ENCODE measurements at places on chromosomes 3 and 15. TPM values are rescaled to one million over a fixed set of nuclear protein-coding genes. Genes with fewer than 3 reads are reported as not detected.

DNA sequence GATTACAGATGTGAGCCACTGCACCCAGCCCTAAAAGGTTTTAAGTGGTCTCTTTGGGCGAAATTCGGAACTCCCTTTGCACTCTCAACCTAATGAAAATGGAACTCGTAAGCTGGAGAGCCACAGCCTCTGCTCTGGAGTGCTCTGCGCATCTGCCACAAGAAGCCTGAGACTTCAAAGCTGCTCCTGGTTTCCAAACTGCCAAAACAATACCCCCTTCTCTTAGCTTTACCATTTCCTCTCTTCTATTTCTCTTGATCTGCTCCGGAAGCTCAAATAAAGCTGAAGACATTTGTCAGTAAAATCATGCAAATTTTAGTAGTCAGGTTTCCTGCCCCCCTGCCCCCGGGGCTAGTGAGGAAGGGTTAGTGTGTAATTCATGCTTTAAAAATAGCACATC, 312.7 kb downstream of the MFSD1 start:
- ATAC-seq = no peak

Gene ANKRD28
- 29.2 TPM for total RNA-seq

Gene PLOD2
- total RNA-seq = 14.5 TPM

Gene GOLGA6L6
- total RNA-seq = not detected

DNA sequence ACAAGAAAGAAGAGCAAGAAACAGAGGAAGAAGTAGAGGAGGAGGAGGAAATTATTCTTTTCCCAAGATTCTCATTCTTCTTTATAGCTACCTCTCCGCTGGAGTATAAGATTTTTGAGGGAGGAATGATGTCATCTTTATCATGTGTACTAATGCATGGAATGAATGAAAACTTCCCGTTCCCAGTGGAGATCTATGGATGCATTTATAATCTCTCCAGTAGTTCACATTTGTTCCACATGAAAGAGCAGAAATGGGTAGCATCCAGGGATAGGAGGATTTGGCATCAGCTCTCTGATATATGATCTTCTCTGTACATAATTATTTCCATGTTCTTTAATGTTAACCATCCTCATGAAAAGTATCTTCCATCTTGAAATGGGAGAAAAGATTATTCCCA, 244.4 kb downstream of the ADAMTSL3 start:
- ATAC-seq = no peak

DNA sequence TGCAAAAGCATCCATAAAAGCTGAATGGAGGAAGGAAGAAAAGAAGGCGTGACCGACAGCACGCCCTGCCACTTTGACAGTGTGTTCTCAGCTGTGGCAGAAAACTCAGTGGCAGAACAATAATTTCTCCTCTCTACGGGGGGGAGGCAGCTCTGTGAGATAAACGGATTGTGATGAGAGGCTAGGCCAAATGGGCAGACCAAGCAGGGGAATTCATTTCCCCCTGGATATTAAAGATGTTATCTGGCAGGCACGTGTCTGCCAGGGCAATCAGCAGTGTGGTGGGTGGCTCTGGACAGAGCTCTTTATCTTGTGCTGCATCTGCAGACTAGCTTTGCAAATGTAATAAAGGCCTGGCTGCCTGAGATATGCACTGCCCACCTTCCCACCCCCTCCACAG, 1.9 kb upstream of the RMDN3 start:
- no peak for ATAC-seq

GRCh38 chr3:194869482-194870169, 183.9 kb downstream of the FAM43A start:
- peak; percentile 41 for ATAC-seq

DNA sequence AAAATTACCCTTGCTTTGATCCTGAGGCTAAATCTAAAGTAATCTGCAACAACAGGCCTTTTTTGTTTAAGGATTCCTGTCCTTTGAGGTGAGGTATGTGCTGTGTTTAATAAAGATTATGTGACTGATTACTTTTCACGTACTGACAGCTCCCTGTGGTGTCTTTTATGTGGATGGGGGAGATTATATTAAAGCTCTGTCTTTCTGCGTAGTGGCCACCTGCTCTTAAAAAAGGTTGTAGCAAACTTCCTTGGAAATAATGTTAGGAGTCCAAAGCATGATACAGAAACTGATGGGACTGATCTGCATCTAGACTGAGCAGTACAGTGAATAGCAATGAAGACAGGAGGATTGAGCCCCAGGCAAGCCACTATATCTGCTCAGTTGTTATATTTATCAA, 453.0 kb upstream of the GOLIM4 start:
- ATAC-seq = no peak

DNA sequence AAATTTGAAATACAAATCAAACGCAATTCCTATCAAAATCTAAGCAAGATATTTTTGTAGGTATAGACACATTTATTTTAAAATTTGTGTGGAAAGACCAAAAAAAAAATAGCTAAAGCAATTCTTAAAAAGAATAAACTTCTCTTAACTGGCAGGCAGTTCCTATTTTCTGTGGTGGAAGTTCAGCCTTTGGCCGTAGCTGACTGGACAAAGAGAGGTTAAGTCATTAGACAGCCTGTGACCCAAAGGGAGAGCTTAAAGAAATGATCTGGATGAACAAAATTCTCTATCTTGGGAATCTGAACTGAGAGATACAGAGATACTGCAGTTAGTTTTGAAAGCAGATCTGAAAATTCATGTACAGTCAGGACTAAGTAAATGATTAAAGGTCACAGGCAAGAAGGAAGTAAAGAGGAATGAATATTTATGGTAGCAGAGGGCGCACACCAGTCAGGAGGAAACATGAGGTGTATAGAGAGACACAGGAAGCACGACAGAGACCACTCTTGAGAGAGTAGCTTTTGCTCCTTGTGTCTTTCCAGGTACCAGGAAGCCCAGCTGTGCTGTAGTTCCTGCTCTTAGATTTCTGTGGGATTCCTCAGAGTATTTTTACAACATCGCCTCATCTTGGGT, 57.5 kb downstream of the TPRG1 start:
- ATAC-seq = no peak

DNA sequence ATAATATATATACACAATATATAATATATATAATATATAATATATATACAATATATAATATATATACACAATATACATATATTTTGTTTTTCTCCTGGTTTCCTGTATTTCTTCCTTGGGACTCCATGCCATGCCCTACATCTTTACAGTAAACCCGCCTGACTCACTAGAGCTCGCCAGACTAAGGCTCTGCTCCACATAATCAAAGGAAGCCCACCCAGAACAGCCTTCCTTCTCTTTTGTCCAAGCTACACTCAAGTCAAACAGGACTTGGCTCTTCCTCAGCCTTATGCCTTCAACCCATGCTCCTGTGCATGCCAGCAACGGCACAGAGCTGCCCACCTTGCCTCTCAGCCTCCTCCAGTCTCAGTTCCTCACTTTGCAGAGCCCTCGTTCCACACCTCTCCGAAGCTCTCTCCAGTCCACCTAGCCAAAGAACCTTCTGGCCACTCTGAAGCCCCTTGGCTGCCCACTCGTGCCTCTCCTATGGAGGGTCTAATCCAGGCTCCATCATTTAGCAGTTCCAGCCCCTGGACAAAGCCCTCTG, 109.1 kb downstream of the RFTN1 start:
- no peak for ATAC-seq

DNA sequence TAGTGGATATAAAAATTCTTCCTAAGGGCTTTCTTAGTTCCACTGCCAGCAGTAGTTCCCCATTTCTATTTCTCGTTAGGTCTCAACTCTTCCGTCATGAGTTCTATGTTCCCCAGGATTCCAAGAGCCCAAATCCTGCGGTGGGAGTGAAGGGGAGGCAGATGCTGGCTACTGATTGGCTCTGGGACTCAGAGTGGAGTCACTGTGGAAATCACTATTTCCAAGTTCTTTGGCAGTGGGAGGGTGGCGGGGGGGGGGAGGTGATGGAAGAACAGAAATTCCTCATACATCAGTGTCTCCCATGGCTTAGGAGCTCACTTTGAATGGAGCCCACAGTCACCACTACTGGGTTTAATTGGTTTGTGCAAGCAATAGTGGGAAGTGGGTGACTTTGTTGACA, 5.6 kb downstream of the CCR1 start:
- ATAC-seq = no peak

Gene C3orf85
- not detected for total RNA-seq

DNA sequence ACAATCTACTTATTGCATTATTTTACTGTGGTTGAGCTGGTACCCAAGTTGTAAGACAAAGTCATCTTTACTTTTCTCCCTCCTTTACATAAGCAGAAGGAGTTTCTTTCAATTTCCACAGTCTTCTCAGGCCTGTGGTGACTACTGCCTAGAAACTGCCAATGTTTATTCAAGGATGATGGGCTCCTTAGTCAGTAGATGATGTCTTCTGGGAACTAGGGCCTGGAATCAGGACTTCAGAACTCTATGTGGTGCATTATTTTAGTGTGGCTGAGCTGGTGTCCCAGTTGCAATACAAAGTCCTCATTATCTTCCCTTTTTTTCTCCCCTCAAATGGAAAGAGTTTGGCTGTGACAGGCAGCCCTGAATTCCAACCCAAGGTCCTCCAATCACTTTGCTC, 1762.5 kb downstream of the SI start:
- ATAC-seq = no peak

DNA sequence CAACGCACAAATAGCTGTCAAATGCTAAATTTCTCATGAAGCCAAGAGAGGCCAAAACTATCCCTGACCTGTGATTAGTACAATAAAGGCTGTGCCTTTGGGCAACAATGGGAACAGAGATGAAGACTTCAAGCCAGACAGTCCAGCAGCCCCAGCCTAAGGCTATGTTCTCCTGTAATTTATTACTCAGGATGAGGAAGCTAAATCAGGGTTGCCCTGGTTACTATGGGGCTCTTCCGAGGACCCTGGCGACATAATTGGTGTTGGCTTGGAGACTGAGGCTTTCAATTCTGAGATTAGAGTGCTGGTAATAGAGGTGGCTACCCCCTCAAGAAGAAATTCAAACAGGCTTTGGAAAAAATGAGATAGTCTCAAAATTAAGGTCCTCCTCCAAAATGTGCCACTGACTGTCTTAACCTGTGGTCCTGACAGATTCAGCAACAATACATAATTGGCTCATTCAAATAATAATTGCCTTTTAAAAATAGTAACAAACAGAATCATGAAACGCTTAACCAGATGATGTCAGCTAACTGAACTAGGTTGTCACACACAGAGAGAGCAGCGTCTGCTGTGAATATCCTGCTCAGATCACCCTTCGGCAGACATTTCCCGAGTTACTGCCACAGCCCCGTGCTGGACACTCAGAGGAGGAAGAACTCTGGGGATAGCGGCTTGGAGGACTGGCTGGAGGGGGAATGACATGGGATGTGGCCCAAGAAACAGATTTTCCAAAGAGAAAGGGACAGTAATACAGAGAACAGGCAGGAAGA, 43.0 kb downstream of the NSMCE3 start:
- ATAC-seq = no peak

- ATAC-seq = no peak
Measured at GRCh38 chr3:18827664-18828063, 320.6 kb upstream of the KCNH8 start.

Gene RARRES1
- 14.9 TPM for total RNA-seq

- no peak for ATAC-seq
Measured at GRCh38 chr15:43293432-43293831, 26.7 kb upstream of the TGM5 start.

- no peak for ATAC-seq
Measured at GRCh38 chr15:33392453-33392852, 81.7 kb downstream of the RYR3 start.

DNA sequence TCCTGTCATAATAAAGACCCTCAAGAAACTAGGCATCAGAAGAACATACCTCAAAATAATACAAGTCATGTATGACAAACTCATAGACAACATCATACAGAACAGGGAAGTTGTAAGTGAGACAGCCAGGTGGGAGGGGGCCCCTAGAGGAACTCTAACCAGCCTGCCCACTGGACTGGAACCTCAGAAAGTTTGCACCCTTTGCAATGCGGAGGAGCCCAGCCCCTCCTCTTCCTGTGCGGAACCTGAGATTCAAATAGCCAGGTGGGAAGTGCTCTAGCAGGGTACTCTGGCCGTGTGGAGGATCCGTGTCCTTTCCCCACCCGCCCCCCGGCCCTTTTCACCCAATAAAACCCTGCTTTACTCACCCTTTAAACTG, 387.0 kb upstream of the CBLB start:
- peak; percentile 84 for ATAC-seq

- ATAC-seq = no peak
Measured at GRCh38 chr15:62052713-62053112, 7.5 kb downstream of the VPS13C start.

Gene EPB42
- not detected for total RNA-seq

DNA sequence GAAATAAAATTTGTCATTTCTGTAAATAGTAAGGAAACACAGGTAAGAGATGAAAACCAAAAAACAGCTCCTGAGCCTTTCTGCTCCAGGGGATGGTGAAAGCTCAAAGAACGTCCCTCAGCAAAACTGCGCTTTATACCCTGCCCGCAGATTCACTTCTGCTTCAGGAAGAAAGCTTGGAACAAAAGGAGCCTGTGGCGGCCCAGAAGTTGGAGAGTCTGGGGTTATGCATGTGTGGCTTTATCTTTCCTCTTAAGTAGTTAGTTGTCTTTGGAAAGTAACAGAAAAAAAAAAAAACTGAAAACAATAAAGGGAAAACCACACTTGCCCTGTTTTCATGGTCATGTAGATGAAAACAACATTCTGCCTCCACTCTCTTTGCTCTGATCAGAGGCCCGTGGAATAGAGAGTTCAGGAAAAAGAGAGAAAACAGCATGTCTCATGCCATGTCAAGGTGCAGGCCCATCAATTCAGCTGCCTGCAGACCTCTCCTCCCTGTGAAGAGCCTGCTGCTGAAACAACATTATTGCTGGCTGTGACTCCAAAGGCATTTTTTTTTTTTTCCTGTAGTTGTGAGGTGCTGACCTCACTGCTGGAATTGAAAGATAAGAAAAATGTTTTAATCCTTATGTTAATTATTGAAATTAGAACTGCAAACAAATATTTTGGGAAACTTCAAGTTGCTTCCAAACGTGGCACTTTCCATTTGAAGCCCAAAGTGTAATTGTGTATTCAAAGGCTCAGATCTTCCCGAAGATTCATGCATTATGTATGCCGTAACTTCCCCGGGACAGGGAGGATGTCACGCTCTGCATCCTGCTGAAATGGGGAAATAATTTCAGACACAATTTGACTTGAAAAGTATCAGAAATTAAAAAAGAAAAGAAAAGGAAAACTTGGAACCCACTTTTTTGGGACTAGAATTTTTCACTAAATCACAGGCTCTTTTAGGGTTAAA, 108.4 kb upstream of the ZNF385D start:
- no peak for ATAC-seq

- ATAC-seq = no peak
Measured at GRCh38 chr3:153445817-153446216, 283.8 kb downstream of the RAP2B start.

GRCh38 chr3:141454906-141455602, 31.8 kb upstream of the RASA2 start:
- ATAC-seq = peak; percentile 73

DNA sequence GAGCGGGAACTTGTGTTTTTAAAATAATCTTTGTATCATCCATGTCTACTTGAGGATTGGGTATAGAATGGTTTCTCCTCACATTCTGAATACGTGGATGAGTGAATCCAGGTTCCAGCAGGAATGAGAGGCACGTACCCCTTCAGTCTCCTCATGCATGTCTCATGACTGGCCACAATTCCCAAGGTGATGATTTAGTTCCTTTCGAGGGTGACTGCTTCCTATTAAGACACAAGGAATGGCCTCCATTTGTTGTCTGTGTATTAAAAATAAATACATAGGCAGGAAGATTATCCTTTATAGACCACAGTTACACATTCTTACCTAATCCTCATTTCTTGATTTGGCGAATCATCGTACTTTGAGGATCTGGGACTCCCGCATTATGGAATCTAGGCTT, 217.0 kb upstream of the LRIG1 start:
- no peak for ATAC-seq
